Suppressor macrophage treated with lipopolysaccharide for 4 hours (primary cell): ENCODE measurements at places on chromosomes 7 and 10.

DNA sequence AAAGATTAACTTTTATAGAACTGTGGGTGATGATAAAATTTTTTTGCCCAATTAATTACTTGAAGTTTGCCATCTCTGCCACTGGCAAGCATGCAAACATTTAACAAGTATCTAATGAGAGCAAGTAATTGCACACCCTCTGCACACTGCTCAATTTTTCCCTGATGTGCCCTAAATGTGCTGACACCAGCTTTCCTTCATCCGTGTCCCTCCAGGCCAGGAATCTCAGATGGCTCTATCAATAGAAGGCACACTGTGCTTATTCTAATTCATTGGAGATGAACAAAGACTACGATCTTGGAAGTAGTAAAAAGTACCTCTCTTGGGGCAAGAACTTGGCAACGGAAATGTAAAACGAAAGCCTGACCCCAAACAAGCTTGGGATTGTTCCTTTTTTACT, 212.1 kb downstream of the GPR37 start:
- DNase-seq: no peak

- DNase-seq: peak; percentile 8
These were observed 48.9 kb downstream of the PUS7 start for GRCh38 chr7:105473163-105473562.

GRCh38 chr10:44908936-44909630, 2.1 kb upstream of the TMEM72 start:
- DNase-seq: no peak

- DNase-seq: no peak
These were observed 44.1 kb downstream of the ZNF503 start for GRCh38 chr10:75357500-75357899.

- no peak for DNase-seq
These were observed 143.1 kb upstream of the CDCA7L start for GRCh38 chr7:22088827-22089226.

DNA sequence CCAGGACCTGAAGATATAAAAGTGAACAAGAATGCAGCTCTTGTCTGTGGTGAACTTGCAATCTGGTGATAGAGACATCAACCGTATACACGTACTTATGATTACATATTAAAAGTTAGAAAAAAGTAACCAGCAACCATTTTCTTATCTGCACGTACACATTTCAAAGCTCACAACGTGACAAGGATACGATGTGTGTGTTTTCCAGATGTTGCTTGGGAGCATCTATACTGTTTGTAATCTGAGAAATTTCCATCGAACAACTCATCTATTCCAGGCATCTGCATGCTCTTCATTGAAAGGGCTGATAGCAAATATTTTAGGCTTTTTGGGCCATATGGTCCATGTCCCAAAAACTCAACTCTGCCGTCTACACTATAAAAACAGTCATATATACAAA, 23.3 kb downstream of the MALRD1 start:
- DNase-seq: no peak

- DNase-seq: no peak
These were observed 197.5 kb upstream of the PRSS58 start for GRCh38 chr7:142455392-142455791.

GRCh38 chr10:82150123-82150900, 275.3 kb downstream of the NRG3 start:
- DNase-seq: no peak

- DNase-seq: peak; percentile 23
These were observed 10.4 kb downstream of the CALML3 start for GRCh38 chr10:5534880-5535856.

DNA sequence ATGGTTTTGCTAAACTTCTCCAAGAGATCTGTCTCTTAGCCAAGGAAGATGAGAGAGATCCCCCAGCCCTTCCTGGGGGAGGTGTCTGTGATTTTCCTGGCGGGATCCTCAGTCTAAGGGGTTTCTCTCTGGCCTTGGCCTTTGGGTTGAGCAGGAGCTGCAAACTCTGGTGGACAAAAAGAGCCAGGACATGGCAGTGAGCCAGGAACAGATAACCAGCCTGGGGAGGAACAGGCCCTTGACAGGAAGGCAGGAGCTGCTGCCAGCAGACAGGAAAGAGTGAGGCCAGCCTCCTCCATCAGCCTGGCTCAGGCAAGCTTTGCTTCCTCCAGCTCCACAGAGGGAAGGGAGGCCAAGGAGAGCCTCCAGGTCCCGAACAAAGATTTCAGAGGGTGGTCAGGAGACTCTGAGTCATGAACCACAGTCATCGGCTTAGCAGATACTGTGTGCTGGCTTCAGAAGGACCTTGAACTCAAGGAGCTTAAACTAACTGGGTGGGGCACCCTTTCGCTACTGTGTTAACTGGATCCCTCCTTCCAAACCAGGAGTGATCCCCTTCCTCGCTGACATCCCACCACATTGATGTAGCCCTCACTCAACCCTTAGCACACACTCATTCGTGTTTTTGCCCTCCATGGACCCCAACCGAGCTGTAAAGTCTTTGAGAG, 34.7 kb downstream of the DDIT4 start:
- peak; percentile 90 for DNase-seq

GRCh38 chr10:49656845-49657493, 22.5 kb upstream of the C10orf53 start:
- DNase-seq: no peak

- DNase-seq: no peak
These were observed 26.5 kb upstream of the ZNF107 start for GRCh38 chr7:64639267-64640001.

DNA sequence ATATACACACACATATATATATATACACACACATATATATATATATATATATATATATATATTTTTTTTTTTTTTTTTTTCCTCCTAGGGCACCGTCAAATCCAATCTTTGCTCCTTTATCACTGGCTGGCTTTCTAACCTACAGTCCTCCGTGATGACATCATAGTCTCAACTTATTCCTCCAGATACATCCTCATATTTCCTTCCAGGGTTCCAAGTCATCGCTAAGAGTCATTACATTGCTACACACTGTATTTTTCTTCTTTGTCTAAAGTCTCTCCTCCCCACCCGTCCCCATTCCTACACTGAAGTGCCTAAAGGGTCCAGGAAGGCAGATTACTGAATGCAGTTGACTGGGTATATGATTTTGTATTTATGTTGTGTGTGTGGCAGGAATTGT, 1.1 kb upstream of the FAM200A start:
- DNase-seq: no peak

DNA sequence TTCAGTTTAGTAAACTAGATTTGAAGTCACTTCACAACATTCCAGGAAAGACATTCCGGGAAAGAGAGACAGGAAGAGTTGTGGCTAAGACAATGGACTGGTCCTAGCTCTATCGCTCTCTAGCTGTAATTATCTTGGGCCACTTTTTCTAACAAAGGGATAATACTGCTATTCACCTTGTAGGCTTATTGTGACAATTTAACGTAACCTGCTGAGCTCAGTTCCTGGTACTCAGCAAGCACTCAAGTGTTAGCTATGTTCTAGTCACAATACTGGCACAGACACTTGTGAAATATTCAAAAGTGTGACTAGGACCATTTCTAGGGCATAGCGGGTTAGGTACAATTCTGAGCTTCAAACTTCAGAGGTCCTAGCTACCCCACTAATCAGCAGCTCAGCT, 12.0 kb upstream of the NRCAM start:
- no peak for DNase-seq

DNA sequence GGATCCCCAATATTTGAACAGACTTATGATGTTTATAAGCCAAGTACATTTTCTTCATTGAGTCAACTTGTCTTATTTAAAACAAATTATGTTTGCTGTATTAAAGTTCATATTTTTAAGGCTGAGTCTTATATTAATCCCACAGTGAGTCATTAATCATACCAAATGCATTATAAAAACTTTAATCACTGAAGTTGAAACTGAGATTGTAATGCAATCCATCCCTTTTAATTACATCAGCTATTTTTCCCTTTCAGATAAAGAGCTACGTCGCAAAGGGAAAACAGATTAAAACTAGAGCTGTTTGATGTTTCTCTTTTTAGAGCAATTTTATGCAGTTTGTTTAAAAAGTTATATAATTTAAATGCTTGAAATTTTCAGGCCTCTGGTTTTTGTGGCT, 183.0 kb downstream of the ARID5B start:
- DNase-seq: no peak

DNA sequence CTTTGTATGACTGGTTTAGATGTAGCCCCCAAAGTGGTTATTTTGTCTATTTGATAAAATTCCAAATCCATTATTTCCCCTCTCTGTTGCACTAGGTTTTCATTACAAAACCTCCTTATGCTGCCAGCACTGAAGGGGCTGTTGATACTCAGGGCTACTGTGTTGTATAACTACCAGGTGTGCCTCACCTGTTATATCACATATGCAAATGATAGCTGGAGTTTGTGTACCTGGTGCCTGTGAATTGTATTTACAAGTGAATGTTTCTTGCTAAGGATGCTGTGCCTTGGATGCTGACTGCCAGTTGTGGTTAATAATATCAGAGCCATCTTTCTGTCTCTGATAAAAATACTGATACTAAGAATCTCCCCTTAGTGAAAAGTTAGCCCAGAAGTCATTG, 84.8 kb upstream of the CCDC6 start:
- no peak for DNase-seq

GRCh38 chr10:75776738-75777504, 345.5 kb downstream of the LRMDA start:
- no peak for DNase-seq

GRCh38 chr7:28688651-28689050, 269.5 kb downstream of the TRIL start:
- DNase-seq: peak; percentile 49
